ENCODE measurements at places on chromosomes 12 and 14. TPM values are rescaled to one million over a fixed set of nuclear protein-coding genes. Genes with fewer than 3 reads are reported as not detected.

DNA sequence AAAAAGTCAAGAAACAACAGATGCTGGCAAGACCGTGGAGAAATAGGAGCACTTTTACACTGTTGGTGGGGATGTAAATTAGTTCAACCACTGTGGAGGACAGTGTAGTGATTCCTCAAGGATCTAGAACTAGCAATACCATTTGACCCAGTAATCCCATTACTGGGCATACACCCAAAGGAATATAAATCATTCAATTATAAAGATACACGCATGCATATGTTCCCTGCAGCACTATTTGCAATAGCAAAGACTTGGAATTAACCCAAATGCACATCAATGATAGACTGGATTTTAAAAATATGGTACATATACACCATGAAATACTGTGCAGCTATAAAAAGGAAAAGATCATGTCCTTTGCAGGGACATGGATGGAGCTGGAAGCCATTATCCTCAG lies 18.0 kb upstream of the CATSPERB start:
- DNase-seq: no peak

- no peak for DNase-seq
These were observed 23.5 kb downstream of the AKAP6 start for GRCh38 chr14:32352631-32353030.

DNA sequence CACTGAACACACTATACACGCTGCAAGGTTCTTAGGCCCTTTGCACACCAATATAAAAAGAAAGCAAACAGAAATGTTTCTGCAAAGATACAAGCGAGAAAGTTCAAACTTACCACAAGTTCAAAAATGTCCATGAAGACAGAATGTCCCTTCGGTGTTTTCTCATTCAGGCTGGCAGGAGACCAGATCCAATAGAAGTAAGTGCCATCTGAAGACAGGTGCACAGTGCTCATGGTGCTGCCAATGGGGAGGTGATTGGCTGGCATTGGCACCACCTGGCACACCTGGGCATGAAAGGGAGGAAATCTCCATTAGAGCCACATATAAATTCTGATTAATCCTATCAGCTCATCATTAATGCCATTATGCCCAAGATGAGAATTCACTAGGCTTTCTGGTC lies 76.3 kb downstream of the HECTD4 start:
- no peak for DNase-seq

GRCh38 chr12:19121449-19122018 lies 8.0 kb upstream of the PLEKHA5 start:
- DNase-seq: no peak

DNA sequence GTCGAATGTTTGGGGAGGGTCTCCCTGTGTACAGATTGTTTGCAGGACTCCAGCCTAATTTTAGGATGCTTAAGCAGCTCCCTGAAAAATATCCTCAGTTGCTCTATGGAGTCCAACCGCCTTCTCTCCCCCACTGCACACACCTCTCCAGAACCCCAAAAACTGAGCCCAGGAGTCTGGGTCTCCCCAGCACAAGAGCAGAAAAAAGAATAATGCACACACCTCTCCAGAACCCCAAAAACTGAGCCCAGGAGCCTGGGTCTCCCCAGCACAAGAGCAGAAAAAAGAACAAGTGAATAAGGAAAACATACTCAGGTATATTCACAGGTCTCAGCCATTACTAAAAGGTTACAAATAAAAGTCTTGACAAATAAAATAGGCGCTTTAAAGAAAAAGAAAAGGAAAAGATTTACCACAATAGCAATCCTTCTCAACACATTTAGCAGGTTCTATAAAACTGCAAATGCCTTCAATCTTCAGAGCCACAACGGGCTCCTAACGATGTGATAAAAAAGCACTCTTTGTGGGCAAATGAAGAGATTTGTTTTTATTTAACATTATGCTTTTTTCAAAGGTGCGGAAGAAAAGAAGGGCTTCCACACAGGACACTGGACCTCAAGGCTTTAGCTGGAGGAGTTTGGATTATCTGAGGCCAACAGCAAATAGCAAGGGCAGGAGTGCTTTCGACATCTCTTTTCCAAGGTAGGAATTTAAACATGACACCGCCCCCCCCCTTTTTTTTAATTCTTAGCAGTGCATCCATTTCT lies 8.2 kb downstream of the BCL11B start:
- no peak for DNase-seq

Gene TIMM9
- 103 TPM for polyA plus RNA-seq

Gene SERPINA9
- polyA plus RNA-seq: not detected
